ENCODE measurements at places on chromosomes 2 and 18.
A peak's percentile ranks its signal among the peaks of the same experiment; 100 is the strongest.

DNA sequence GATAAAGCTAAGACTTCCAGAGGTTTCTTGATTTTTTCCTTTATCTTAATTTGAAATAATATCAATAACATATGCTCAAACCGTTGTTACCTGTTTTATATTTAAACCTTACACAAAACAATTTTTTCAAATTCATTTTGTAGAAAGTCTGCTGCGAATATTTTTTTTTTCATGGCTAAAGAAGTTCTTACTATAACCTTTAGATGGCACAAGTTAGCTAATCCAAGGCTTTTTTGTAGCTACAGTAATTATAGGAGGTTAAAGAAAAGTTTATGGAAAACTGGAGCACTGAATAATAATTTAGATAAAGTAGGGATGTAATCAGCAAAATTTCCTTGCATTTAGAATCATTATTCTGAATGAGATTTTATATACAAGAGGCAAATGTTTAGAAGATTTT is 78.0 kb upstream of the PNPT1 start:
- no peak for DNase-seq

GRCh38 chr2:112884869-112885505 is 26.0 kb upstream of the IL37 start:
- no peak for DNase-seq

DNA sequence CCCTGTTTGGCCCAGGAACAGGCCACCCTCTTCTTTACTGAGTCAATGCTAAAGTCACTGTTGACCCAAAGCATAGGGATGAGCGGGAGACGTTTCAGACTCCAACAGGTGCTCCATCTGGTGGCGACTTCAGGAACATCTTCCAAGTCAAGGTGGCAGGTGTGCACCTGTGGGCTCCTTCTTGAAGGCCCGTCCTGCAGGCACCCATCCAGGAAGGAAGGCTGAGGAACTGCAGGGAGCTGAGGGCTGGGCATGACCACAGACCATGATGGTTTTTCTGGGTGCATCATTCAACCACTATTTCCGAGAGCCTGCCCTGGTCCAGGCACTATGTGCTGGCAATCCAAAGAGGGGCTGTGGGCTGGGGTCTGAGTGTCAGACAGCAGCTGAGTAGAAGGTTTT is 142.8 kb downstream of the NDUFA10 start:
- peak; percentile 72 for DNase-seq

DNA sequence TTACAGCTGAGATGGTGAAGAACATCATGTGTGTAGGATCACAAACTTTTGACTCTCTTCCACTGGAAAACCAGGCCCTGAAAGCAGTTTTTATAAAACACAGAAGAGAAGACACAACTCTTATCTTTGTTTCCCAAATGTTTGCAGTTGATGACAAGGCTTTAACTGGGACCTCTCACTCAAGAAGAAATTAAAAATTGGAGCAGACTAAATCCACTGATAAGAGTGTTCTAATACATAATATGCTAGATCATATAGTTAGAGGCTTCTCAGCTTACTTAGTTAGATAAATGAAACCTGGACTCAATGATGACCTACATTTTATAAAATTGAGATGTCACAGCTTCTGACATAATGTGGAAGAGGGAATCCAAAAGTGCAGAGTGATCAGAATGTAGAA is 158.3 kb upstream of the WDSUB1 start:
- DNase-seq = no peak

DNA sequence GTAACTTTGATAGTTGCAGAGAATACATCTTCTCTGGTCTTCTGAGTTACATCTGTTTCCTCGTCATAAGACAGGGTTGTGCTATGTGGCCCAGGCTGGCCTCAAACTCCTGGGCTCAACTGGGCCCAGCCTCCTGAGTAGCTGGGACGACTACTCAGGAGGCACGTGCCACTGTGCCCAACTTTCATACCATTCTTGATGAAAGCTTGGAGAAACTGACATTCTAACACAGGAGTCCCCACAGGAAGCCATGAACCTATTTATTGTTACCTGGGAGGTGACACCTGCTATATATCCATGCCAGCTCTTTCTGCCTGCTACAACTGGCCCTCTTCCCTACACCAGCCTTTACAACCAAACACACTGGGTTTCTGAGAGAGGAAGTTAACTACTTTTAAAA is 19.1 kb downstream of the EIF2AK3 start:
- DNase-seq = no peak

GRCh38 chr2:186422226-186422625 is 63.8 kb upstream of the ZC3H15 start:
- DNase-seq = no peak

GRCh38 chr2:101741775-101742520 is 44.4 kb downstream of the MAP4K4 start:
- no peak for DNase-seq

DNA sequence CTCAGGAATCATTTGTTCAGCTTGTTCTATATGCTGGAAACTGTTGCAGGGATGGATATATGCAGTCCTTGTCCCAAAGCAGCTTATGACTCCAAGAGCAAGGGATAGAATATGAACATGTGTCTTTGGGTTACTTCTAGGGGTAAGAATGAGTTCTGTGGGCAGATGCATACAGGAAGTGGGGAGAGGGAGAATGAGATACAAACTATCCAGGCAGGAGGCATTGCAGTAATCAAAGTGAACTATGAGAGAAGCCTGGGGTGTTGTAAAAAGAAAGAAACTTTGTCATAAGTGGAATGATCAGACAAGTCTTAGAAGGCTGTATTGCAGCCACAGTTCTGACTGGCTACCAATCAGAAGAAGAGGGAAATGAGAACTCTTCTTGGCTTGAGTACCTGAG is 44.8 kb upstream of the RAB6D start:
- DNase-seq = no peak

GRCh38 chr2:113324684-113325160 is 46.0 kb upstream of the PAX8 start:
- DNase-seq = peak; percentile 58

GRCh38 chr2:150767991-150768746 is 280.7 kb upstream of the RND3 start:
- no peak for DNase-seq
